ENCODE measurements at places on chromosomes 3 and 15.

DNA sequence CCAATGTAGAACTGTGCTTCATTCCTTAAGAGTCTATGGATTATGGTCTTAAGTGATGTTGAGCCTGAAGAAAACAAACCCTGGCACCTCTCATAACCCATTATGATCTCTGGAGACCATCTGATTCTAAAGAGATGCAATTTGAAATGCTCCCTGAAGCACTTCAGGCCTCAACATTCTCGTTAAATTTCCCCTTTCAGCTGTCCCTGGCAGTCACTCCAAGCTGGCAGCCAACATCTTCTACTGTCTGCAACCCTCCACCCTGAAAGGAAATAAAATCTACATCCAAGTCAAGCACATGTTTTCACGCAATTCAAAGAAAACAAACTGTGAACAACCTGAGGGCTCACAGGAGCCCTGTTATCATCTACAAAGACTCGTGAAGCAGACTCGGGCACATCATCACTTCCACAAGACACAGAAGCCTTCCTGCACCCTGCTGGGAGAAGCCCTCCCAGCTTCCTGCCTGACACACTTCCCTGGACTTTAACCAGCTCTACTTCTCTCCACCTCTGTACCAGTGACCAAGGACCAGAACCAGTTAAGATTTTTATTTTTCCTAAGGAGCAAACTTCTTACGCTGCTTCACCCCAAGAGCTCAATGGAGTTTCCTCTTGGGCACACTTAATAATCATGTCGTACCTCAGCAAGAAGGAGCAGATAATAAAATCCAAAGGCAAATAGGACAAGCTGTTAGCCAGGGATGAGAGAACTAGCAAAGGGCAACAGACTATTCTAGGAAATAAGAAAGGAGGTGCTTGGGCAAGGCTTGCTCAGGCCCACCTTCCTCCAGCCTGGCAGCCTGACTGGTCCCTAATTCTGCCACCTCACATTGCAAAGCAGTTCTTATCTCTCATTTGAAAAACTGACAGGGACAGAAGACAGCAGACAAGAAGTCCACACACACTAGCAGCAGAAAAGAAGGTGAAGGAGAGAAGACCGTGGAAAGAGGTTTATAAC is 67.1 kb downstream of the MAGI1 start:
- DNase-seq, result no peak

- DNase-seq, result no peak
Measured at GRCh38 chr15:77243716-77244401, 172.9 kb upstream of the TSPAN3 start.

GRCh38 chr3:17964108-17964507 is 221.7 kb upstream of the TBC1D5 start:
- no peak for DNase-seq

DNA sequence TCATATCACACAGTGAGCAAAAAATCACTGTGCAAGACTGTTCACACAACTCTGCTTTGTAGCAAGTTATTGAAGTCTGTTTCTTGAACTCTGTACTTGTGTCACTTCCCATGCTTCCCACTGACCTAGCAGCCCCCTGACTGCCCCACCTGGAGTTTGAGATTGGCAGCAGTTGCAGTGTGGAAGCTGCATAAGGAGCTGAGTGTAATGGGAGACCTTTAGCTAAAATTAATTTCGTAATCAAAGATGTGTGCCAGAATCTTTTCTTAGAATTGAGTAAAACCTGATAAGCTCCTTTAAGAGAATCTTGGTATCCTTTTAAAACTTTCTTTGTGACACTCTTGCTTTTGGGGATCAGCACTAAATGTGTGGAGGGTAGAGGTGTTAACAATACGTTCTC is 42.8 kb downstream of the NKIRAS1 start:
- no peak for DNase-seq

DNA sequence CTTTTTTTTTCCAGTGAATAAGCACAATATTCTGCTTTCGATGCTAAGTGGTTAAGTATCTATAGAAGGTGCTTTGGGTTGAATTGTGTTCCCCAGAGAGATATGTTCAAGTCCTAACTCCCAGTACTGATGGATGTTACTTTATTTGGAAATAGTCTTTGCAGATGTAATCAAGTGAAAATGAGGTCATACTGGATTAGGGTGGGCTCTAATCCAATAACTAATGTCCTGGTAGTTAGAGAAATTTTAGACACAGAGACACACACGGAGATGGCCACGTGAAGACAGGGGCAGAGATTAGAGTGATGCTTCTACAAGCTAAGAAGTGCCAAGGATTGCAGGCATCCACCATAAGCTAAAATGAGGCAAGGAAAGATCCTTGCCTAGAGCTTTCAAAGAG is 662.3 kb downstream of the NAALADL2 start:
- no peak for DNase-seq

DNA sequence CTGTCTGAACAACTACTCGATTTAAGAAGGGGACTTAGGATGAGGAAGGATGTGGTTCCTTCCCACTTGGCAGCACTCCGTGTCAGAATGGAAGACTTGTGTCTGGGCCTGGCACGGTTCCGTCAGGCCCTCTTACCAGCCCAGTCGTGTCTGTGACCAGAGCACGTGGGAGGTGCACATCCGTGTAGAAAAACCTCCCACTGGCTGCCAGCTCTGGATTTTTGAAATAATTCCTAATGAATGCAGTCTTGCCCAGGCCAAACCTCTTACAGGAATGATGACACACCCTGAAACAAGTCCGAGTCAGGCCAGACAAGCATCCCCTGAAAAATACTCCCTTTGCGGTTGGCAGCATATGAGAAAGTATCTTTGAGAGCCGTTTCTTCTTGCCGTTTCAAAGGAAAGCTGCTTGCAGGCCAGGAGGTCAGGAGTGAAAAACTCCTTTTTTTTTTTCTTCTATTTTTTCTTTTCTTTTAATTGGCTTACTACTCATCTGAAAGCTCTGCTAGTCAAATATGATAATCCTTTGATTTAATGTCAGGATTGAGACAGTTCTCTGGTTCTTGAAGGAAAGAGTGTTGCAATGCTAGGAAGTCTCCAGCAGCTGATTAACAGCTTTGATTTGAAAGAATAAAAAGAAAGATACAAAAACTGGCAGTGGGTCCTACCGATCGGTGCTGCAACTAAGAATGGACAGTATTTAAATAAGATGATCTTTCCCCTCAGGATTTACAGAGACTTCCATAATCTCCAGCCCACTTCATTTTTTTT is 19.8 kb downstream of the IL1RAP start:
- DNase-seq, result no peak

Data from NCI-H748 treated with DMSO at 0.1 percent for 48 hours (cell line).